ENCODE measurements at places on chromosomes 7 and 10.

GRCh38 chr7:23462846-23463245, 7.4 kb downstream of the IGF2BP3 start:
- DNase-seq = no peak

DNA sequence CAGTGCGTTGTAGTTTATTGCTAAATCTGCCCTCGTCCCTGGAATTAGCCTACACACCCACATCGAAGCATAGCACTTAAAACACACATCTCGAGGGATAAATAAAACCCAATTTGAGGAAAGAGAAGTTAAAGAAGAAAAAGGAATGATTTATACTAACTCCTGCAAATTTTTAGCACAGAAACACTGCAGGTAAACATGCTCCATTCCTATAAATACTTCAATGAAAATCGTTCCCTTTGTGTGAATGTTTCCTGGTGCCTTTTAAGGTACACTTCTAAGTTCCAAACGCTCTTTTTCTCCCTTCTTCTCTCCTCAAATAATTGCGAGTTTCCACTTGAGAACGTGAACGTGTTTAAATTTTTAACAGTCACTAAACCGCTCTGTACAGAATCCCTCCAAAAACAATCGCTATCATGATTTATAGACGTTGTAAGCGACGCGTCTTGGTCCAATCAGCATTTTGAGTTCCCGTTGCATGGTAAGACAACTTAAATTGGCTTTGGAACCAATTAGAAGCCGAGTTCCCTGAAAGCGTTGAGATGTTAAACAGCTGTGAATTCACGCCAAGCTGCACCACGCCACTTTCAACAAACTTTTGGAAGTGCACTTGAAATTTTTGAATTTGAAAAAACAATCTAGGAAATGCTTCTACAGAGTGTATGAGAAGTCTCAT, 12.5 kb upstream of the EBLN1 start:
- peak; percentile 60 for DNase-seq

DNA sequence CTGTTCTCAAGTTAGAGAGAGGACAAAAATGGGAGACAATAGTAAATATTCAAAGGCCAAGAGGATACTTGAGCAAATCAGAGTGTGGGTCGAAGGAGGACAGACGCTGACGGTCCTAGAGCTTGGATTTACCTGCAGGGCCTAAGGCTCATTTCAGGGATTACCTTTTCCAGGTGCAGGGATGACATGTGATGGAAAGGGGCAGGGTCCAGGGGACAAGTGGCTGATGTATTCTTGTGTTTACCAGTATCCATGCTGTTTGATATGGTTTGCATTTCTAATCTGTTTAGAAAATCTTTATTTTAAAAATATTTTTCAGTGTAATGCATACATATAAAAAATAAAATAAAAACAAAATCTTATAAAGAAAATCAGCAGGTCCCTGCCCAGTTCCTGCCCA, 5.3 kb downstream of the GALNTL5 start:
- DNase-seq = no peak

DNA sequence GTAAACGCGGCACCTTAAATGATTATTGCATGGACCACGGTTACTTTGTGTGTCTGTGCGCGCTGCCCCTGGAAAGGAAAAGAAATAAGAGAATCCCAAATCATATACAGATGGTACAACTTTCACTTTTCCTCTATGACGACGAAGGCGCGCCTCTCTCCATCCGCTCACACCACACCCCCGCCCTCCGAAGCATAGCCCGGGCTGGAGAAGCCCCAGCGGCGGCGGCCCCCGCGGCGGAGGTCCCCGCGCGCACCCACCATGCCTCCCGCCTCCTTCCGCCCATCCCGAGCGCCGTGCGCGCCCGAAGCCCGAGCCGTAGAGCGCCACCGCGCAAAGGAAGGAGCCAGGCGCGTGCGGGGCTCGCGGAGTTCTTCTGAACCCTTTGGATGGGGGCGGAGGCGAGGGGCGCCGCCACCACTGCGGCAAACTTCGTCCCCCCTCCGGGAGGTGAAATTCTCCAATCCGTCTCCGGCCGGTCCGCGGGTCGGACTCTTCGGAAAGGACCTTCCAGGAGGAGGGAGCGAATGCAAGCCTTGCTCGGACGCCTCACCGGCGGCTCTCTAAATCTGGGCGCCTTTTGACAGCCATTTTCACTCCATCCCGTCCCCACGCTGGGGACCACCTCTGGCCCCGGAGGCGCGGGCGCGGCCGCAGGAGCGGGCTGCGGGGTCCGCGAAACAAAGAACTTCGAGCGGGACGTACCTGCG, 588 bp downstream of the GLI3 start:
- no peak for DNase-seq
